ENCODE measurements at places on chromosomes 13 and 19.

DNA sequence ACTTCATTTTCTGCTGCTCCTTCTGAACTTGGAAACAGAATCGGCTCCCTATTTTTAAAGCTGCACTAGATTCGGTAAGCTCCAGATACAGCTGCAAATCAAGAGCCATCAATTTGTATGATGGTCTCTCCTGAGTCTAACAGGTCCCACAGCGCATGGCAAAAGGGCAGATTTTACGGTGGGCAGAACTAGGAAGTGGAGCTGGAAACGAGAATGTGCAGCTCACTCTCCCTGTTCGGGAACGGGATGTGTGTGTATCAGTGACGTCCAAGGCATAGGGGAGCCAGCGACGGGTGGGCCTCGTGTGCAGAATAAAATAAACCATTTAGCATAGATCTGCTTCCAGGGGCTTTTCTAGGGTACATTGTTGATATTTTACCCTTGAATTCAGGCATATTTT lies 74.2 kb downstream of the COL4A1 start:
- no peak for DNase-seq

GRCh38 chr19:56946159-56946558 lies 105.6 kb upstream of the PEG3 start:
- no peak for DNase-seq

GRCh38 chr13:46100191-46100815 lies 4.5 kb downstream of the CPB2 start:
- no peak for DNase-seq

GRCh38 chr13:21012841-21013681 lies 48.3 kb downstream of the LATS2 start:
- DNase-seq: peak; percentile 61

- DNase-seq: no peak
These were observed 41.4 kb downstream of the NLRP12 start for GRCh38 chr19:53782698-53783097.

DNA sequence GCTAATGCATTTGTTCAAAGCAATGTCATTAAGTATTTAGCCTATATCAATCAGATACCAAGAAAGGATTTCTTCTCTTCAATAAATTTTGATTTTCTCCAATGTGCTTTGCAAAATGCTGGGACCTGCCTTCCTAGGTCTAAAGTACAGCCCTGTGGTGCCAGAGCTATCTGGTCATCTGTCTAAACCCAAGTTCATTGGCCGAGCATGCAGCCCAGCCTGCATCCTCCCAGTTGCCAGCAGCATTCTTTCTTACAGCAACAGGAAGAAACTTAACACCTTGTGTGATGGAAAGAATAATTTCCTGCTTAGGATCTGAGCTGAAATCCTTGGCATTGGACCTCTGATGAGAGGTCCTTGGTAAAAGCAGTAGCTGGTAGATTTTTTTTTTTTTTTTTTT lies 310.0 kb downstream of the RBM26 start:
- no peak for DNase-seq

DNA sequence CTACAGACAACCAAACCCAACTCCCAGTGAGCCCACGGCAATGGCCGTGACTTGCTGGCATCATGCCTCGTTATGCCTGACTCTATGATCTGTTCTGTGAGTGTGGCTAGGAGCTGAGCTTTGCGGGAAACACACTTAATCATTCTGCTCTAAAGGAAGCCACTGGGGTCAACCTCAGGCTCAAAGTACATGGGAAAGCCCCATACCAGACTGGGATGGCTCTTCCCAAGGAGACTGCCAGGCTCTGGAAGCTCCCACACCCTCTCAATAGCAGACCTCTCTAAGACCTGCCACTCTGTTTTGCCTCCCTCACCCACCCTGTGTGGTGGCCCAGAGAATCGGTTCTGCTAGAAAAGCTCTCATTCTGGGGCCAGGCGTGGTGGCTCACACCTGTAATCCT lies 2.2 kb downstream of the PEPD start:
- no peak for DNase-seq

DNA sequence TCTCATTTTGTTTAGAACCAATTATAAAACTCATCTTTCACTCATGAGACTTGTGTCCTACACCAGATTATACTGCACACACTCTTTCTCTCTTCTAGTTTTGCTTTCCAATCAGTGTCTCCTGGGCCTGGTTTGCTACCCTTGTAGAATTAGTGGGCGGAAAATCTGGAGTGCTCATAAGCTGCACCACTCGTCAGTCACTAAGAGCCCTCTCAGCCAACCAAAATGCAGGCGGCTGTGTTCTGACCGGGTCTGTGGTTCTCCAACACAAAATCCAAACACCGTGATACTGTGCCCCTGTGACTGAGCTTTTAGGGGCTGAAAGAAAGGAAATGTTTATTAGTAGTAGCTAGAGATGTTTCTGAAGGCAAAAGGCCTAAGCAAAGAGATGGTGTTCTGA lies 83.7 kb upstream of the OBI1 start:
- no peak for DNase-seq

- DNase-seq: no peak
These were observed 1670.6 kb upstream of the PCDH20 start for GRCh38 chr13:63086286-63086685.

- DNase-seq: no peak
These were observed 1.0 kb downstream of the DIRAS1 start for GRCh38 chr19:2719920-2720776.

DNA sequence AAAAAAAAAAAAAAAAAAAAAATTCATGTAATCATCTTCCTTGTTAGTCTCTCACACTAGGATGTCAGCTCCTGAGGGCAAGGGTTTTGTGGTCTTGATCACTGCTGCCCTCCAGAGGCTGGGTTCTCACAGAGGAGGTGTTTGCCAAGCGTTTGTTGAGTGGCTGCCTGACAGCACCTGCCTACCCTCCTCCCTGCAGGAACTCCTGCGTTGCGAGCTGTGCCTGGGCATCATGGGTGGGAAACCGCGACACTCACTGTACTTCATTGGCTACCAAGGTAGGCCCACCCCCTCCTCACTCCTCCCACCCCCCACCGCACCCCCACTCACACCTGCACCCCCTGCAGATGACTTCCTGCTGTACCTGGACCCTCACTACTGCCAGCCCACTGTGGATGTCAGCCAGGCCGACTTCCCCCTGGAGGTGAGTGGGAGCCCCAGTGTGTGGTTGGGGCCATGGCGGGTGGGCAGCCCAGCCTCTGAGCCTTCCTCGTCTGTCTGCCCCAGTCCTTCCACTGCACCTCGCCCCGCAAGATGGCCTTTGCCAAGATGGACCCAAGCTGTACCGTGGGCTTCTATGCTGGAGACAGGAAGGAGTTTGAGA lies 8.1 kb downstream of the ATG4D start:
- peak; percentile 32 for DNase-seq

DNA sequence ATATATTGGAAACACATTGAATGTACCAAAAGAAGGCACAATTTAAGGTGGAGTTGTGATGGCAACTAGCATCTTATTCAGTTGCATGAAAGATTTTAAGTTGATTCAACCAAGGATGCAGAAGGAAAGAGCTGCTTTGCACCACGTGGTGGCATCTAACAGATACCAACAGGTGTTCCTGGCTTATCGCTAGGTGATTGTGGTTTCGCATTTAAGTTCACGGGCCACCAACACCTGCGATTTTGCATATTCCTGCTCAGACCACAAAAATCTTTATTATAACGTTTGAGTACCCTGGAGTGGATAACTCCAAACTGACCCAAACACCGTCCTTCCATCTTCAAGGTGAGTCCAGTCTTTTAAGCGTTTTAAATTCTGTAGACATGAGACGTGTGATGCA lies 45.3 kb downstream of the RGCC start:
- no peak for DNase-seq

DNA sequence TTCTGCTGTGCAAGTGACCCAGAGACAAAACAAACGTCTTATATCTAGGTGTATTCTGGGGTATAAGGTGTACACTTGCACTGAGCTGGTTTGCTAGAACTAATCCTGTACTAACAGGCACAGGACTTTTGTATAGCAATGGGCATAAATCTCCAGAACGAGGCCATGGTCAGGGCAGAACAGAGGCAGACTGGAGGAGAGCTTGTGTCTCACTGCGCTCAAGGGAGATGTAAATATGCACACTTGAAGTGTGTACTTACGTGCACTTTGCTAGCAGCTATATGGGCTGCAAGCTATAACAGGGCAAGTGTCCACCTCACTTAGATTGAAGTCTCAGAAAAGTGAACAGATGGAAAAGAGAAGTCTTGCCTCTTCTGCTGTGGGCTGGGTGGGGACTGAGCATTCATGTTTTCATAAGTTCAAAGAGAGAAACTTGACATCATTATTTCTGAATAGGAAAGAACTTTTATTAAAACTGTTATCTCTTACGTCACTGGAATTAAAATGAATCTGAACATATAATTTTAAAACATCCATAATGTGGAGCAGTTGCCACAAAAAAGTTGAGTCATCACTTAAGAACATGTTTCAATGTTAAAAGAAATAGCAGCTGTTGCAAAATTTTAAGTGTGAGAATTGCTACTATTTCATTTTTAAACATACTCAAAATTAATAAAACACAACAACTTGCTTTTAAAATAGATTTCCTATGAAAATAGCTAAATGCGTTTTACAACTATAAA lies 888.3 kb downstream of the PCDH9 start:
- no peak for DNase-seq

DNA sequence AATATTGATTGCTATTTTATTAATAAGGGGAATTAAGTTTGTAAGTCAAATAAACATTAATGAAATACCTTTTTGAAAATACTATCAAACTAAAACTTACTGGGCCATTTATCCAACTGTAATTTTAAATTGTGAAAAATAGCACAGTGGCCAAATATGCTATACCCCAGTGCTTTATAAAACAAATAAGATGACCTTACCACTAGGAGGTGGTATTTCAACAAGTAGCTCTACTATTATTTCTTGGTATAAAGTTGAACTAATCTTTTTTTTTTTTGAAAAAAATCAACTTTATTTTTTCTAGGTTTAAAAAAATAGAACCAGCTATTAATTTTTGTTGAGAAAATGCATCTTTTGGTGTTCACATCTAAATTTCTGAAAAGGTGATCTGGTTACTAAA lies 14.7 kb downstream of the LACC1 start:
- DNase-seq: no peak

DNA sequence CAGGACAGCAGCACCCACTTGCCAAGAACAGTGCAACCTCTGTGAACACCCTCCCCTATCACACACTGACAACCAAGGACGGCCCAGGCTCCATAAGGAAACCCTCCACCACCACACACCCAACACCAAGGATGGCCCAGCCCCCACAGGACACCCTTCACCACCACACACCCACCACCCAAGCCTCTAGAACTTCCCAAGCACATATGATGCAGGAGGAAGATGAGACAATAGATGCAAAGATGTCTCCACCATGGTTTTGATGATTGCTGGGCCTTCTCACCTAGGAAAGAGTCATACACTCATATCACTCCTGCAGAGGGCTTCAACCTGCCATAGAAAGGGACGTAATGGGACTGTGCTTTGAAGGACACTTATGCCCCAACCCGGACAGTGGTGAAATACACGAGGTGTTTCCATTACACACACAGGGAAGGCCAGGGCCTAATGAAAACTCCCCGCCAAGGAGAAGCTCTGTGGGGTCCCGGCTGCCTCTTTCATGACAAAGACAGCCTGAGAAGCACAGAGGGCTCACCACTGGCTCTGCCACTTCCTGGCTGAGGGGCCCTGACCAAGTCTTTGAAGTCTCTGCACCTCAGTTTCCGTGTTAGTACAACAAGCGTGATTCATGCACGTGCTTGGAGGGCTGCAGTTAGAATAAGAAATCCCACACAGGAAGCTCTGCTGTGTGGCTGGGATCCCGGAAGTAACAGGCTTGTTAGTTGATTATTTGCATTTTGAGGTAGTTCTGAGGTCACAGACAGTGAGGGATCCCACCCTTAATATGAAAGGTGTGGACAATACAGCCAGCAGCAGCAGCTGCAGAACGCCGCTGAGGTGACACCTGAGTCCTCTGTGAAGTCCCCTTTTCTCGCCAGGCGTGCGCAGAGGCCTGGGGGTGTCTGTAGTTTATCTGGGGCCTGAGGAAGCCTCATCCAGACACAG lies 61.9 kb upstream of the ATP12A start:
- DNase-seq: no peak

- DNase-seq: no peak
These were observed 31.0 kb upstream of the COX7A1 start for GRCh38 chr19:36183245-36183628.

DNA sequence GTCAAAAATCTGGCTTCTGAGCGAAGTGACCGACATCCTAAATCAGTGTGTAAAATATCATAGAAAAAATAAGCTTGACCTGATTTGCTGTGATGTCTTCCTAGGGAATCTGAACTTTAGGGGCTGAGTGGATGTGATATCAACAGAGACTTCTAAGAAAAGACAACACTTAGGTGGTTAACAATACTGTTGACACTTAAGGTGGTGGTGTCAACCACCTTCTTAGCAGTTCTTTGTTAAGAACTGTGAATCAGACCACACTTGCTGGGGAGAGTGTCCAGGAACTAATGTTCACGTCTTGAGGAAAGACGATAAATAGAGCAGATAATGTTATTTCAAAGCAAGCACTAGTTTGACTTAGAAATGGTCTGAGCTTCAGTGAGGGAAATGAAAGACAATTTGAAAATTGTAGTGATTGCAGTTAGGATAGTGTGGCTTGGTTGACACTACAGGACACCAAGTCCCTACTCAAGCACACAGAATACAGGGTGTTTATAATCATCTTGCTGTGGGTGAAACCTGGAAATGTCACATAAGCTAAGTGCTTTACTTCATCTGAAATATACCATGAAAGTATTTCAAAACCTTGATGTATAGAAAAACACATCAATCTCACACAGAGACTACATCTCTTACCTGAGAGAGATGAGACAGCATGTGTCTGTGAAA lies 1936.5 kb downstream of the PCDH9 start:
- no peak for DNase-seq

DNA sequence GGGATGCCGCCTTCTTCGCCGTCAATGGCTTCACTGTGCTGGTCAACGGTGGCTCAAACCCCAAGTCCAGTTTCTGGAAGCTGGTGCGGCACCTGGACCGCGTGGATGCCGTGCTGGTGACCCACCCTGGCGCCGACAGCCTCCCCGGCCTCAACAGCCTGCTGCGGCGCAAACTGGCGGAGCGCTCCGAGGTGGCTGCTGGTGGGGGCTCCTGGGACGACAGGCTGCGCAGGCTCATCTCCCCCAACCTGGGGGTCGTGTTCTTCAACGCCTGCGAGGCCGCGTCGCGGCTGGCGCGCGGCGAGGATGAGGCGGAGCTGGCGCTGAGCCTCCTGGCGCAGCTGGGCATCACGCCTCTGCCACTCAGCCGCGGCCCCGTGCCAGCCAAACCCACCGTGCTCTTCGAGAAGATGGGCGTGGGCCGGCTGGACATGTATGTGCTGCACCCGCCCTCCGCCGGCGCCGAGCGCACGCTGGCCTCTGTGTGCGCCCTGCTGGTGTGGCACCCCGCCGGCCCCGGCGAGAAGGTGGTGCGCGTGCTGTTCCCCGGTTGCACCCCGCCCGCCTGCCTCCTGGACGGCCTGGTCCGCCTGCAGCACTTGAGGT lies 7.0 kb downstream of the MAP1S start:
- no peak for DNase-seq
